Activated naive CD4-positive, alpha-beta T cell treated with anti-CD3 and anti-CD28 coated beads for 36 hours (primary cell): ENCODE measurements at places on chromosomes 7 and 10.

DNA sequence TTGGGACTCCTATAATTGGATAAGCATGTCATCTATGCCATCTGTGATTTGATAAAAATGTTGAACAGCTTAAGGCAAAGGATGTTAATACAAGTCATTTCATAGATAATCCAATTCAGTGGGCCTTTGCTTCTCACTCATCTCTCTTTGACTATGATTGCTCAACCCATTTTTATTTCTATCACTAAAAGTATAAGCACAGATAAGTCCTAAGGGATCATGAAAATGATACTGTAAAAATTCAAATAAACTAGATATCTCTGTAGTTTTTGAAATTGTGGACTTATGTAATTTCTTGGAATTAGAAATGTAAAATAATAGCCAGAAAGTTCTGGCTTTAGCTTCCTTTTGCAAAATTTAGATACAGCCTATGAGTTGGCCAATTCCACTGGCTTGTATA lies 440.3 kb downstream of the POM121L12 start:
- DNase-seq, result no peak

DNA sequence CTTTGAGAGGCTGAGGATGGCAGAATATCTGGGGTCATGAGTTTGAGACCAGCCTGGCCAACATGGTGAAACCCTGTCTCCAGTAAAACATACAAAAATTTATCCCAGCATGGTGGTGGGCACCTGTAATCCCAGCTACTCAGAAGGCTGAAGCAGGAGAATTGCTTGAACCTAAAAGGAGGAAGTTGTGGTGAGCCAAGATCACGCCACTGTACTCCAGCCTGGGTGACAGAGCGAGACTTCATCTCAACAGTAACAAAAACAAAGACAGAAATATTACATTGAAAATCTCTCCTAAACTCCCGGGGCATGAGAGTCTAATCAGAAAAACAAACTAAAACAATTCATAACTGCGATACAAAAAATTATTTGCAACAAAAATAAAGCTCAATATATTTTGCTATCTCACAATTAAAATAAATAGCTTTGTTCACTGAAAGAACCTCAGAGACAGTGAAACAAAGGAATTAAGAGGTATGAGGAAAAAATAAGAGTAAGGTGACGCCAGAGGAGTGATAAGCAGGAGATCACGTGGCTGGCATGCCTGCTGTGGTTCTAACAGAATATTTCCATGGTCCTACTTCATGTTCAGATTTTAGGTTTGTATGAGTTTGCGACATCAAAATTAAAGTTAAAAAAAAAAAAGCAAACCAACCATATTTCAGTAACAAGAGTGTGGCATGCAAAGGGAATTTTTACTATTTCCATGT lies 527.7 kb upstream of the POM121L12 start:
- no peak for DNase-seq

DNA sequence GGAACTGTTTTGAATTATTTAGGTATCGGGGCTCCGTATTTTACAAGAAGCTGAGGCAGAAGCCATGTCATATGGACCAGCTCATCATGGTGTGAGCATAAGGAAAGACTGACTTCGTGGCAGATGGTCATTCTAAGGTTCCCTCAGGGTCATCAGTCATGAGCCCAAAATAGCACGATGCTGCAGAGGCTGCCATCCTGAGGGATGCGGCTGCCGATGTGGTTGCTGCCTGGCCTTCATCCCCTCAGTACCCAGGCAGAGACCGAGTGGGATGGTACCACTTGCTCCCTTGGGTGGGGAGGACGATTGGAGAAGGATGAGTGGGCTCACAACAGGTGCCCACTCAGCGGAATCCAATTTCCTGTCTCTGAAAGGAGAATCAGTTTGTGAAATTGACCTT lies 490.3 kb downstream of the SDK1 start:
- no peak for DNase-seq

DNA sequence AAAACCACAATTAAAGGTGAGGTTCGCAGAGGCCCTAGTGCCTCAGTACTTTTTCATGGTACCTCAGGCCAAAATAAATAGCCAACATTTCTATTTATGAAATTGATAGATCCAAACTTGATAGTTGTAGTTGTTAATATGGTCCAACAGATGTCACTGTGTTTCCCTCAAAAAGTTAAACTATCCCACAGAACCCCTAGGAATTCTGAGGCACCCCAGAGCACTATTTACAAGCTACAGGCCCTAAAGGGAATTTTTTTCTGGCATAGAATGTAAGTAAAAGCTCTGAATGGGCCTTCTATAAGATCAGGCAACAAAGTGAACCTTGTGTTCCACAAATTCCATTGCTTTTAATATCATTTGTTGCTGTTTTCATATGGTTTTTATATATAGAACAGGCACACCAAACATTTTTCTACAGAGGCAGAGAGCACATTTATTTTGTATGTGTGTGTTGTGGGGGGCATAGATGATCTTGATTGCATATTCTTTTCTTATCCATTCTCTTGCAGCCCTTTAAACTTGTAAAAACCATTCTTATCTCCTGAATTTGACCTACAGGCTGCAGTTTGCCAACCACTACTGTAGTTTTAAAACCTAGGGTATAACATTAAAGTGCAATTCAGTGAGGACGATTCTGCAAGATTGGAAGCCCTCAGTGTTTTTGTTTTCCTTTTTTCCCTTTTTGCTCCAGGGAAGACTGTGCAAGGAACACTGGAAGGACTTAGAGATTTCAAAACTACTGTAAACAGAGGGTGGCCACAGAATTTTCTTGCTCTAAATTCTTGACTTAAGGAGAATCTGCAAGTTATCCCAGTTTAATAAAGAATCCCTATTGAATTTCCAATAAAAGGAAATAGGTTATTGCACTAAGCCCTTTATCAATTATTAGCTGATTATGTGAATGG lies 3.5 kb upstream of the ARL4A start:
- DNase-seq, result no peak
